ENCODE measurements at places on chromosomes 2 and 18.

GRCh38 chr18:63161032-63161760 is 158.4 kb downstream of the BCL2 start:
- no peak for DNase-seq

DNA sequence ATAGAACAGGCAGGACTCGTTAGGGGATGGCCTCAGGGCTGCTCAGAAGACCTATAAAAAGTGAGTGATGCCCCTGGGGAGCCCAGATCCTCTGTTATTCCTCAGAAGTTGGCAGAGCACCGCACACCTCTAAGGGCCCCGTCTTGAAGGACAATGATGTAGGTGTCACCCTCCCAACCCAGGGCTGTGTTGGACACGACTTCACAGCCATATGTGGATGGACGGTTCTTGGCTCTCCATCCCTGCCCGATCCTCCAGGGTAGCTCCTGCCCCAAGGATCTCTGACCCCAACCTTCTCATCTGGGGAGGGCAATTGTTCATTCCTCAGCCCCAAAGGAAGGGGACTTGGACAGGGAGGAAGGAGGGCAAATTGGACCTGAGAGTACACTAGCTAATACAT is 246.1 kb downstream of the DYSF start:
- DNase-seq, result no peak

- no peak for DNase-seq
Observed at GRCh38 chr2:240329116-240329665, 106.3 kb upstream of the GPC1 start.

DNA sequence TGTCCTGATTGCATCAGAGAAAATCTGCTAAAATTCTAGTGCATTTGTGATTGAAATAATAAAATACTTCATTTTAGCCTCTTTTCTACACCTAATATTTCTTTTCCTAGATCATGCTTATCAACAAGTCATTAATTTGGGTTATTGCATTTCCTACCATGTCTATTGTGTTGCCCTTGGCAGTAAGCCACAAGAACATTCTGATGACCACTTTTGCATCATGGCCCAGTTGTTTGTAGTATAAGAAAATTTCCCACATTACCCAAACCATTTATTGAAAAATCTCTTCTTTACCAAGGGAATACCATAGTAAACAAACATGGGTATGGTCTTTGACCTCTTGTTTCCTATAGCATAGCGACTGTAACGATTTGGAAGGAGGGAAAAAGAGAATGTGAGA is 76.3 kb downstream of the R3HDM1 start:
- DNase-seq, result no peak

- DNase-seq, result no peak
Observed at GRCh38 chr2:138170485-138170884, 206.2 kb downstream of the HNMT start.

- DNase-seq, result no peak
Observed at GRCh38 chr18:57621246-57621604, 411 bp downstream of the NARS1 start.

GRCh38 chr18:58870621-58871020 is 5.9 kb downstream of the ZNF532 start:
- DNase-seq, result no peak

DNA sequence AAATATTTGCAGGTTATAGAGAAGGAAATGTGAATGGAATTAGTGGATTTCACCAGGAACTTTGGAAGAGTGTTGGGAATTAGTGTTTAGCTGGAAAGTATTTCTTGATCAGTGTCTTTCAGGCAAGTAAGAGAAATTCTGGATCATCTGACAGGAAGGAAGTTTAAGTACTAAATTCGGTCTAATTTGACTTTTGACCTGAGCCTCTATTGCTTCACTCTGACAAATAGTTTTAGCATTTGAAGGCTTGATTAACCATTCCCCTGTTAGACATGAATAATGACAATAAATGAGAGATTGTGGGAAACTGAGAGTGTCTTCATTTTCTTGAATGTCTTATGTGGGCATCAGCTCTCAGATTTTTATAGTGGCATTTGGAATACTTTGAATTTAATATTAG is 16.0 kb downstream of the CCNT2 start:
- no peak for DNase-seq

DNA sequence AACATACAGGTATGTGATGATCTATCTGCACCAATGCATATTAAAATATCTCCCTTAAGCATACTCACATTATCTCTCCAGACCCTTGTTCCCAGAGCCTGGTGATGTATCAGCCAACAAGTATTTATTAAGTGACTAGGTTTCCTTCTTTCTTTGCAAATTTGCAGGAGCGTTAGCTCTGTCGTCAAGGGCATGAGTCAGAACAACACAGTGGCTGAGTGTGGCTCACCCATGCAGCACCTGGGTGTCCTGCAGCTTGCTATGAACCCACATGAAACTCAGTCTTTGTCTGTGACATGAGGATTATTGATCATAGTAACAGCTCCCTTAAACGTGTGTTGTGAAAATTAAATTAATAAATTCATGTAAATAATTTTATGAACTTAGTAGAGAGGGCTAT is 96.6 kb downstream of the PIEZO2 start:
- no peak for DNase-seq

- no peak for DNase-seq
Observed at GRCh38 chr2:119486886-119487285, 37.4 kb downstream of the SCTR start.

- DNase-seq, result no peak
Observed at GRCh38 chr2:47486841-47487497, 84.0 kb downstream of the MSH2 start.

GRCh38 chr2:39215545-39215944 is 28.2 kb downstream of the CDKL4 start:
- no peak for DNase-seq

DNA sequence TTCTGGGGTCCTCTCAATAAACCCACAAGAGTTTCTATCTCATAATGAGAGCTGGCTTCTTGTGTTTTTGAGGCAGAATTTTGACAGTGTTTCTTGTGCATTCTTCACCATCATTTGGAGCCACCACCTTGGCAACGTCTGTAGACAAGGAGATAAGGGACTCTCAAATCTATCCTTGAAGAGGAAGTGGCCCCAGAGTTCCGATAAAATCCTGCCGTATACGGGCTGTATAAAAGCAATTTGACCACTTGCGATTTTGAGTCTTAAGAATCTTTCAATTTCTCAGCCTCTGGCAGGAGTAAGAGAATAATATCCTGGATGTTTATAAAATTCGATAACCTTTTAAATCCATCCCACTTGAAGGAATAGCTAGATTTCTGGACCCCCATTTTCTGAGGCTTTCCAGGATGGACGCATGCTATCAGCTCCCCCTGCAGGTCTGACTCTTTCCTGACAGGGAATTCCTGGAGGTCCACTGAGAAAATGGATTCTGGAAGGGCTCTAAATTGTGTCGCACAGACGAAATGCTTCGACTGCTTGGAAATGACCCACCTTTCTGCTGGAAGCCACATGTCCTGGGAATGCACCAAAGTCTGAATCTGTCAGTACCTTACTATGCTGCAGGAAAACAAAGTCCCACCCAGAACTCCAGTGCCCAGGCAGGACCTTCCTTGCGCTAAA is 54.1 kb downstream of the E2F6 start:
- DNase-seq, result no peak

DNA sequence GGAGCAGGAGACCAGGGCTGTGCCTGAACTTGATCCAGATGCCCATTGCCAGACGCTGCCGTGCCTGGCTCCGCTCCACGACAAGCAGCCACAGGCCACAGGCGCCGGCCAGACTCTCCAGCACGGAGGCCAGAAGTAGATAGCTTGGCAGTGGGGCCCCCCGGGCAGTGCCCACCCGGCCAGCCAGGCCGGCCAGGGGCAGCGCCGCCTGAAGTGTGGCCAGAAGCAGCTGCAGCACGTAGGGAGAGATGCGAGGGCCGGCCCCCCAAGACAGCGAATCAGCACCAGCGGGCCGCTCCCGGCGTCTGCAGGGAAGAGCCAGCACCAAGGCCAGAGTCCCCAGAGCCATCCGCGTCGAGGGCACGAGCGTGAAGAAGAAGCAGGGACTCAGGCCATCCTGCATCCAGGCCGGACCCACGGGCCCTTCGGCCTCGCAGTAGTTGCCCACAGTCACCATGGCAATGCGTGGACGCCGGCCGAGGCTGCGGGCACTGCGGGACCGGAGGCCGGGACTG is 484 bp downstream of the ABCB6 start:
- no peak for DNase-seq

GRCh38 chr2:72138921-72139381 is 8.7 kb downstream of the CYP26B1 start:
- DNase-seq, result no peak

DNA sequence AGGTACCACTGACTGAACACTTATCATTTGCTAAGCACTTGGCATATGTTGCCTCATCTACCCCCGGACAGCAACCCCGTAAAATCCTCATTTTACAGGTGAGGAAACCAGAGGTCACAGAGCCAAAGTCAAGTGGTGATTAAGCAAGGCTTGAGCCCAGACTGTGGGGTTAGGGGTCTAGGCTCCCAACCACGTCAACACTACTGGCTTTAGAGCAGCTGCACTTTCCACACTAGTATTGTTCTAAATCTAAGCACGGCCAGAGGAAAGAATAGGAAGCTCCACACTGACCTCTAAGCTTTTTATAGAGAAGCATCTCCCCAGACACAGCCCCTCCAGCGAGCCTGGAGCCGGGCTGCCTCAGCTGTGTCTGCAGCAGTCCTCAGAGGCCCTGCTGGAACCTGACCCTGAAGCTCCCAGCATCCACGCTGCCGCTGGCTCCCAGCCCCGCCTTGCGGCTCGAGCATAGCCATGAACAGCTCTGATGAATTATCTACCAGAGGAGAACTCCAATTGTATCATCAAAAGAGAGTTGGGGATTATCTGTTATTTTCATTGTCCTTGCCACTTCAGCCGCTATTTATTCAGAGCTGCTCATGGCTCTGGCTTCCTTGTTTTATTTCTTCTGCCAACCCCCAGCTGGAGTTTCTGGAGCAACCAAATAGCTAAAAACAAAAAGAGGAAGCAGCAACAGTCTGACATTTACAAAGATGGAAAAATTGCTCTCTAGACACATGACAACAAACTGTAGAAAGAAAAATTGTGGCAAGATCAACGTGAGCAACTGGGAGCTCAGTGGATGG is 62.2 kb upstream of the RTN4 start:
- DNase-seq, result no peak

DNA sequence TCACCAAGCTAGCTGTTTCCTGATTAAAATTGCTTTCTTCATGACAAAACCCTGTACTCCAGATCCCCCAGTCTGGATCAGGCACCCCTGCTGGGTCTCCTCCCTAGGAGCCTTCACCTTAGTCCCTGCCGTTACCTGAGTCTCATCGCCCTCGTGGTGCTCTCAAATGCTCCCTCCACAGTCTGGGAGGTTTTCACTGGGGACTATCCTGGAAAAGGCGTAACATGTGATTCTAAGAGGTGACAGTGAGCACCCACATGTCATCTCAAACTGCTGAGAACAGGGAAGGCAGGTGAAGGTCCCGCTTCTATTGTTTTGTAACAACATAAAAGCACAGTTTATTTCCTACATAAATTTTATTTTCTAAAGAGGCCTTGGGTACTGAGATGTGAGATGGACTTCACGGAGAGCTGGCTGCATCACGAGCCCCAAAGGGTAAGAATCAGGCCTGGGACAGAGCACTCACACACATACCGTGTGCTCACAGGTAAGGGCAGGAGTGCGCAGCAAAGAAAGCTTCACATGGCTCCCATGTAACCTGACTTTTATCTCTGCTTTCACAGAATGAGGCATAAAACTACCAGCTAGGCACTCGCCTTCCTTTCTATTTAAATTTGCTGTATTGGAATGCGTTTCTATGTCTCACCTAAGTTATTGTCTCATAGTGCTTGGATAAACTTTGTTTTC is 531.5 kb downstream of the RNF144A start:
- no peak for DNase-seq

Measured in NCI-H1417 treated with DMSO at 0.1 percent for 48 hours (cell line).